ENCODE measurements at places on chromosomes 11 and 22.

GRCh38 chr11:1771700-1772099, 8.0 kb upstream of the CTSD start:
- no peak for DNase-seq

DNA sequence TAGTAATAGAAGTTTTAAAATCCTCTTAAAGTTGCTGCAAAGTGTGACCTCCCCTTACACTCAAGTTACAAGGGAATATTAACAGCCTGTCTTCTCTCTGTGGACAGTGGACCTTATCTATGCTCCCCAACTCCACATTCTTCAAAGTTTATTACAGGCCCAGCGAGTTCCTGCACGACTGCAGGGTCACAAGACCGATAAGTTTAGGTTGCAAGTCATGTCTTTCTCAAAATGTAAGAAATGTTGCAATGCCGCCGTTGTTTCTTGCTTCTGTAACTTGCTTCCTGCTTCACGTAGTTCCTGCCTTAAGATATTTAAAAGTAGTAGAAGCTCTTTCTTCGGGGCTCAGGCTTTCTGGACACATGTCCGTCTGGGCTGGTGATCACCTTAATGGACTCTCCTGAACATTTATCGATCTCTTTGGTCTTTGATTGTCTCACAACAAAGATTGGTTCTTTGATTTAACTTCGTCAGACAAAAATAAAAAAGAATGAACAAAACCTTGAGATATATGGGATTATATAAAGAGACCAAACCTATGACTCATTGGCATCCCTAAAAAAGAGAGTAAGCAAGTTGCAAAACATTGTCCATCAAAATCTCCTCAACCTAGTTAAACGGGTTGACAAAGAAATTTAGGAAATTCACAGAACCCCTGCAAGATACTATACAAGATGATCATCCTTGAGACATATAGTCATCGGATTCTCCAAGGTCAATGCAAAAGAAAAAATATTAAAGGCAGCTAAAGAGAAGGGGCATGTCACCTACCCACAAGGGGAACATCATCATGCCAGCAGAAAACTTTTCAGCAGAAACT, 45.4 kb upstream of the GLYAT start:
- no peak for DNase-seq

GRCh38 chr11:110962921-110963320, 250.7 kb upstream of the ARHGAP20 start:
- no peak for DNase-seq

DNA sequence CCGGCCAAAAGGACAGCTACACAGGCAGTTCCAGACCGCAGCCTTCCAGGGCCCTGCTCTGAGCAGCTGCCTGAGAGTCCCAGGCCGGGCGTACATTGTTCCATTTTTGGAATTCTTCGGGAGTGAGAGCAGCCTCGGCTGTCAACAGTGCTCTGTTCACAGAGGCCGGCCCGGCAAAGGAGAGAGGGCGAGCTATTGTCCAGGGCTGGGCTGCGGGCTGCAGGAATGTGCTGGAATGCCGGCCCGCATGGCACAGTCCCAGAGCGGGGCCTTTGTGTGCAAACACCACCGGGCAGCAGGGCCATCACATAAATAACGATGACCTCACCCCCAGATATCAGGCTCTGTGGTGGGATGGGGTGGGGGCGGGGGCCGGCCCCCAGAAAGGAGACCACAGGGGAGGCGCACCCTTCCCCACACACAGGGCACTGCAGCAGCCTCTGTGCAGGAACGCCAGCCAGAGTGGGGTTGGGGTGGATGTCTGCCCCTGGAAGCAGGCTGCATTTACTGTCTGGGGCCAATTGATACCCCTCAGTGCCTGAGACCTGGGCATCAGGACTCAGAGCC, 15.8 kb downstream of the LINC01488 start:
- DNase-seq: peak; percentile 88

DNA sequence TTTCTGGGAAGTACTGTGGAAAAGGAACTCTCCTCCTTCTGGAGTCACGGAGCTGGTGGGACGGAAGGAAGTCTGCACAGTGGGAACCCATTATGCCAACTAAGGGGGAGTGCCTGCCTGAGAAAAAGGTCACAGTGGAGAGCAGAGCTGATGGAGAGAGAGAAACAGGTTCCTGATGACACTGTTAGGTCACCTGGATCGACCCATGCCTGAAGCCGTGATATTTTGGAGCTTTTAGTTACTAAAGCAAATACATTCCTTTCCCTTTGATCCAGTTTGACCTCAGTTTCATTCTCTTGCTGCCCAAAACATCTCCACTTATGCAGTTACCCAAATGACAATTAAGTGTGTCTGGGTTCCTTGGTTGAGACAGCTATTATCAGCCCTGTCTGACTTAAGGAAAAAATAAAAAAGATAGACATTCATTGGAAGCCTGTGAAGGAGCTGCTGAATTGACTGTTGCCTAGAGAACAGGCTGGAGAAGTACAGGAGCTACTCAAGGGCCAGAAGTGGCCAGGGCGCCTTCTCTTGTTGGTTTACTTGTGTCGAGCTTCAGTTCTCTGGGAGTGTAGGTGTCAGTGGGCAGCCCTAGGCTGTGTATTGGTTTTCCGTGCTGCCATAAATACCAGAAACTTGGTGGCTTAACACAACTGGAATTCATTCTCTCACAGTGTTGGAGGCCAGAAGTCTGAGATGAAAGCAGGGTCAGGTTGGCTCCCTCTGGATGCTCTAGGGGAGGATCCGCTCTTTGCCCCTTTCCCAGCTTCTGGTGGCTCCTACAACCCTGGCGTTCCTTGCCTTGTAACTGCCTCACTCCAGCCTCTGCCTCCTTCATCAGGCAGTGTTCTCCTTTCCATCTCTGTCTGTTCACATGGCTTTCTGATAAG, 13.6 kb downstream of the MRGPRD start:
- DNase-seq: no peak

DNA sequence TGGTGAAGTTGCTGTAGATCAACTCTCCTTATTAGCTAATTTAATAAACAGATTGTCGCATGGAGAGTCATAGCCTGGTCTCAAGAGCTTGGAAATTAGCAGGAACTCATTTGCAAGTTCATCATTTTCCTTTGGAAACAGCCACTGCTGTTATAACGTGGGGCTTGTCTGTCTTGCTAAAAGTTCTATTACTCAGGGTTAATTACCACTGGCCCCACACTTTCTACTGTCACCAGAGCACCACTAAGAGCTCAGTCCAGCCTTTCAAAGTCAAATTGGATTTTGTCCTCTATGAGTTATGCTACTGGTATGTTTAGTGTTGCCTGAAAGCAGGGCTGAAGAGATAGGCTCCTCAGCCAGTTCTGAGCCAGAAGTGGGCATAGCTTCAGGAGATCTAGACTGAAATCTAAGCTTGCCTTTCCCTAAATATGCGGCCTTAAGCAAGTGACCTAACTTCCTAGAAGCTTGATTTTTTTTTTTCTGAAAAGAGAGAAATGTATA, 292.2 kb downstream of the INSC start:
- DNase-seq: no peak

- no peak for DNase-seq
Observed at GRCh38 chr22:26417406-26417805, 11.7 kb upstream of the ASPHD2 start.

- DNase-seq: no peak
Observed at GRCh38 chr22:44191036-44191454, 10.3 kb downstream of the PARVG start.

GRCh38 chr11:71197096-71197495, 55.3 kb downstream of the SHANK2 start:
- DNase-seq: no peak

- no peak for DNase-seq
Observed at GRCh38 chr11:67163006-67163405, 43.9 kb downstream of the KDM2A start.

GRCh38 chr11:32198053-32198452, 107.2 kb downstream of the RCN1 start:
- DNase-seq: no peak

DNA sequence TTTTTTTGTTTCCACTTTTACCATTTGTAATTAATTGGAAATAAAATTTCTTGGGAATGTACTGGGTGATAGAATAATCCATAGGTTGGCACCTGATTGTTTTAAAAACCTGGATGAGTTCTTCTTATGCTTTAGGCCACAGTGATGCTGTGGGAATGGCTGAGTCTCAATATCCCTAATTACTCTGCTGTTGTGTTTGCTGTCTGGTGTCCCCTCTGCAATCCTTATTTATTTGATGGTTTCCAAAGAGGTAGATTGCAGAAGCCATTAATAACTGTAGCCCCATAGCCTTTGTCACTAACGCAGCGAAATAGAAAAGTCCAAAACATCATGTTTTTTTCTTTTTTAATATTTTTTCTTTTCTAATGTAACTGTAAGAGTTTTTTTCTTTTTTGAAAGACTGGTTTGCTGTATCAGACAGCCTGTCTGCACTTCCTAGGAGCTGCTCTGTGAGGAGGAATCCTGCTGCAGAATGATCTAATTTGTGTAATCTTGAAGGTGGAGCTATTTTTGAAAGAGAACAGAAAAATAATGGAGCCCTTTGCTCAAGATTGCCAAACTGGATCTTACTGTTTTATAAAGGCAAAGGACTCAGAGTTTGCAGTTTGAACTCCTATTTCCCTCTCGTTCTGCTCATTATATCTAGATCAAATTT, 14.9 kb downstream of the PACS1 start:
- no peak for DNase-seq

DNA sequence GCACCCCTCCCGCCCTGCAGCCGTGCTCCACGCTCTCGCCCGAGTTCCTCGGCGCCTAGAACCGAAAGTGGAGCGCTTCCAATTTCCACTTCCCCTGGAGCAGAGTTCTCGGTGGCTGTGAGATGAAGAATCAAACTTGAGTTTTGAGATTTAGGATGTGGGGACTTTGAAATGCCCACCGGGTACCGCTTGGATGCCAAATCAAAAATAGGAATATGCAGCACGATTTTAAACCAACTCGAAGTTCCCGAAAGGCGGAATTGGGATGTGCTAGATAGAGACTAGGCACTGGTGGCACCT, 569 bp downstream of the POLA2 start:
- DNase-seq: no peak

DNA sequence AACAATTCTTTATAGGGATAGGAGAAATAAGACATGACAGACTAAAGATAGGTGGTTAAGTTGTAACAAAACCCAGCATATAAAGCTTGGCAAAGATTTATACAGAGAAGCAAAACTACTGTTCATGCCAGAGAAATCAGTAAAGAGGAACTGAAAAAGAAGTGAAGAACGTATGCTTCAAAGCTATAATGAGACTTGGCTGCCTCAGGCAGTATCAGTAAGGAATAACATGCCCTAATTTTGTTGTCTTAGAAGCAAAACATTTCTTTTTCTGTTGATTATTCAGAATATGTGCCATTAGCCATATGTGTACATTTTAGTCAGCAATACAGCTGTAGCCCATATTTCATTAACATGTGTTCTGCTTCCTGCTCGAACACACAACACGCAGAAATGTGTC, 403.2 kb downstream of the NELL1 start:
- no peak for DNase-seq

DNA sequence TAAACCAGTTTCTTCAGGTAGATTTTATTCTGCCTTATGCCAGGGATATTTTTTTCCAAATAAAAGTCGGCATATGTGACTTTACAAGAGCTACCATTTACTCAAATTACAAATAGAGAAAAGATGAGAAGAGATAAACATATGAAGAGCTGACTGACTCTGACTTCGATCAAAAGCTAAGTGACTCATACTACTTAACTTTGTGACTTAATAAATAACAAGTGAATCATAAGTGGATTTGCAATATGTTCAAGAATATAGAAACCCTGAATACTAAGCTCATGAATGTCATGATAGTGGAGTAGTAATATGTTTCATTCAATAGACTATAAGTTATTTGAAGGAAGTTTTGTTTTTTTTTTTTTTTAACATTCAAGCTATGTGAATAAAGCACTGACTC, 130.5 kb upstream of the ANO3 start:
- DNase-seq: no peak

DNA sequence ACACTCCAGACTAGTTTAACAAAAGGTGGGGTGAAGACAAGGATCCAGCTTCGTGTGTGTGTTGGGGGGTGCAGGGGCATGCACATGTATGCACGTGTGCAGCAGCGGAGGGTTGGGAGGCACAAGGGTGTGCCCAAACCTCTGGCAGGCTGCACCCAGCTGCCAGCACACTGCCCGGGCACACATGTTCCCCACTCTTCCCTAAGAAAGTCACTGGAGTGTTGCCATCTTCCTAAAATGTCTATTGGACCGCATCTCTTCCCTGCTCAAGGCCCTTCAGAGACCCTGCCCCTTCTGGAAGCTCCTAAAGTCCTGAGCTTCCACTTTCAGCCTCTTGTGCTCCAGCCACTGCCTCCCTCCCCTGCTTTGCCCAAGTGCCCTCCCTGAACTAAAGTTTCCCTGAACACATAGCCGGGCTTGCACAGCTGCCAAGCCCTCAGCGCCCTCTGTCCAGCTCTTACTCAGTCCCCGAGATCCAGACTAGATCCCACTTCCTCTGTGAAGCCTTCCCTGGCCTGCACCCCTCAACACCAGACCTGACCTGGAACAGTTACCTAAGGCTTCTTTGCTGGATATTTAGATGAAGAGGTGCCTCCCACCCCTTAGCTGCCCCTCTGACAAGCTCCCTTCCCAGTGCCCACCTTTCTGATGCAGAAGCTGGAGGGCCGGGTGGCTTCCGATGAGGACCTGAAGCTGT, 6.0 kb downstream of the CFL1 start:
- no peak for DNase-seq

GRCh38 chr11:21653951-21654421, 538.9 kb upstream of the ANO5 start:
- no peak for DNase-seq

- peak; percentile 61 for DNase-seq
Observed at GRCh38 chr11:85725510-85726258, 39.7 kb upstream of the CCDC89 start.

DNA sequence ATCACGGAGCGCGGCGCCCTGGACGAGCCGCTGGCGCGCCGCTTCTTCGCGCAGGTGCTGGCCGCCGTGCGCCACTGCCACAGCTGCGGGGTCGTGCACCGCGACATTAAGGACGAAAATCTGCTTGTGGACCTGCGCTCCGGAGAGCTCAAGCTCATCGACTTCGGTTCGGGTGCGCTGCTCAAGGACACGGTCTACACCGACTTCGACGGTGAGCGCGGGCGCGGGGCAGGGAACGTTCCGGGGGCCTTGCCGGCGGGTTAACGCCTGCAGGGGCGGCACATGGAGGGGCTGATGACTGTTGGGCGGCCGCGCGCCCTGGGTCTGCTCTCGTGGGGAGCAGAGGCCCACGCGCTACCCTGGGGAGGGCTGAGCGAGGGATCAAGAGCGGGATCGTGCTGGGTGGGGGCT, 1.0 kb downstream of the PIM3 start:
- DNase-seq: no peak

DNA sequence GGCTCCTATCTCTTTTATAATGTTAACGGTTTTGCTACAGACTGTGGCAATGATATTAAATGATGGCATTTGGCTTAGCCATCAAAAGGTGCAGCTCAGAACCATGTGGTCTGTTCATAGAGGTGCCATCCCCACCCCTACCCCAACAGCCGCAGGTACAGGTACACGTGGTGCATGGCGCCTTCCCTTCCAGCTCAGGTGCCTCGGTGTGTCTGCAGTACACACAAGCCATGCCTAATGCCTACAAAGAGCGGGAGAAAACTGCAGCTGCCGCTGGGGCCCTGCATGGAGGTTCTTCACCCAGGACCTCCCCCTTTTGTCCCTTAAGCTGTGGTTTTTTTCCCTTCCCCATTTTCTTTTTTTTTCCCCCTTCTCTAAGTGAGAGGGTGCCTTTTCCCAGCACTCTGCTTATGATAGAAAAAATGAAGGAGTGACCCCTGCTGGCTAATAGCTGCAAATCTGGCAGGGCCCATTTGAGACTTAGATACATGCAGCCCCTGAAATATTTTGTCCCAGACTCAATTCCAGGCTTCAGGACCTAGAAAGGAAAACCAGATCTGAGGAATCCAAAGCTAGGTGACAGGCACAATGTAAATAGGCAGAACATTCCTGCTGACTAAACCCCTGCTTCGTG, 6.5 kb downstream of the OR52M1 start:
- no peak for DNase-seq

GRCh38 chr11:70128435-70128906, 50.4 kb downstream of the ANO1 start:
- DNase-seq: no peak

All from amniotic stem cell (primary cell).